ENCODE measurements at places on chromosomes 12 and 14. TPM values are rescaled to one million over a fixed set of nuclear protein-coding genes. Genes with fewer than 3 reads are reported as not detected.

GPRC5D gene
- not detected for total RNA-seq

FBXW8 gene
- total RNA-seq = 28.2 TPM

- H3K27me3 ChIP-seq = peaks cover 36% of the 10 kb centered on the region
- no peak for DNase-seq
- no peak overlapping the region for H3K27ac ChIP-seq
- H3K4me3 ChIP-seq = no peak overlapping the region
Measured at GRCh38 chr14:88198446-88198845, 124.6 kb downstream of the KCNK10 start.

DNA sequence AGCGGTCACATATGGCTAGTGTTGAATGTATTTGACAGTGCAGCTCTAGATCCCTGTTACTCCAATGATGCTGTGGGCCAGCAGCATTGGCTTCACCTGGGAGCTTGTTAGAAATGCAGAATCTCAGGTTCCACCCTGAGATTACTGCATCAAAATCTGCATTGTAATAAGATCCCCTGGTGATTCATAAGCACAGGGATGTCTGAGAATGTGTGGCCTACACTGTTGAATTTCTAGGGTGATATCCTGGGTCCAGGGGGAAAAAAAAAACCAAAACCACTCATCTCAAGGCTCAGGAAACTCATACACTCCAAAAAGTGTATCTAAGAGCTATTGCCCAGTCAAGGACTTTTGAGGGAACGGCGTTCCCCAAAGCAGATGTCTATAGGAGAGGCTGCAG, 196.8 kb downstream of the PPM1H start:
- H3K36me3 ChIP-seq = peaks cover 24% of the 10 kb centered on the region
- H3K4me1 ChIP-seq = peaks cover 53% of the 10 kb centered on the region

GRCh38 chr12:112322882-112323547, 59.2 kb downstream of the HECTD4 start:
- H3K27ac ChIP-seq = no peak overlapping the region
- peaks cover 5% of the 10 kb centered on the region for H3K36me3 ChIP-seq
- DNase-seq = no peak
- peaks cover 18% of the 10 kb centered on the region for H3K4me1 ChIP-seq
- no peaks in the 10 kb centered on the region for H3K27me3 ChIP-seq
- no peak overlapping the region for H3K4me3 ChIP-seq

DNA sequence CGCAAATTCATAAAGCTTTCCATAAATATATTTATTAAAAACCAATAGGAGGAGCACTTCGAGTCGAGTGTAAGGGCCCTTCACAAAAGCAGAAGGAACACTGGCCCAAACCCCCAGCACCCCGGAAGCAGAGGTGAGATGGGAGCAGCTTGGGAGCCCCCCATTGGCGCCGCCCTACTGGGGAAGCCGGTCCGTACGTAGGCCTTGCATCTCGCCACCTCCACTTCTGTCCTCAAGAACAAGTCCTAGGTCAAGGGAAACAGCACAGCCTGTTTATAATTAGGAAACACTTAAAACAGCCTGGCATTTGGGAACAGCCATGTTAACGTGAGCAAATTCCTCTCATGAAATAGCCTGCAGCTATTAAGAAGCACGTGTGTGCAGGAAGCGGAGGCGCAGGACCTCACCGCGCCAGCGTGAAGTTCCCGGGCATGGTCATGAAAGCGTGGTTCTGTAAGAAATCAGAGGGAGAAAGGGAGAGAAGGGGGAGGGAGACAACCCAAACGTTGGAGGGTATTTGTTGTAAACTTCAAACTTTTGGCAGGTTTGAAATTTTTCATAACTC, 7.7 kb downstream of the ANKRD9 start:
- no peaks in the 10 kb centered on the region for H3K36me3 ChIP-seq
- DNase-seq = no peak
- no peak overlapping the region for H3K27ac ChIP-seq
- no peaks in the 10 kb centered on the region for H3K27me3 ChIP-seq
- H3K4me1 ChIP-seq = no peaks in the 10 kb centered on the region

Data from type B pancreatic cell (in vitro differentiated cells).